Chondrocyte (in vitro differentiated cells): ENCODE measurements at places on chromosomes 16 and 17. TPM values are rescaled to one million over a fixed set of nuclear protein-coding genes. Genes with fewer than 3 reads are reported as not detected.

Gene PGAP6
- total RNA-seq, result 49.5 to 61.2 TPM (median 59.7 TPM) in 3 replicates

Gene HLF
- 0.18 to 0.47 TPM (median 0.27 TPM) in 3 replicates for total RNA-seq

DNA sequence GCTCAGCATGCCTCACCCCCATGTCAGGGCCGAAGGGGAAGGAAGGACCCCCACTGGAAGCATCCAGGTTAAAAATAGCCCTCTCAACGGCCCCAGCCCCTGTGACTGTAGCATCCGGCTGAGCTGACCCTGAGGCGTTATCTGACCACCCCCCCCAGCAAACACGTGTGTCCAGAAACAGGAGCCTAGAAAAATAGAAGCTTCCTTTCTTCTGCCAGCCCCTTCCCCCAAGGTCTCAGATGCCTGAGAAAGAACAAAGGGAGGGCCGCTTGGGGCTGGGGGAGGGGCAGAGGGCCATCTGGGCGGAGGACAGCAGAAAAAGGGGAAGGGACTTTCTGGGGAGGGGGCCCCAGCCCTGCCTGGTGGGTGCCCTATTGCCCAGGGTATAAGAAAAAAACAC lies 55.8 kb downstream of the ACTG1 start:
- DNase-seq, result no peak

- no peak for DNase-seq
These were observed 13.0 kb upstream of the SPNS3 start for GRCh38 chr17:4420692-4421131.

Gene HSD17B2
- total RNA-seq, result not detected in 3 replicates

DNA sequence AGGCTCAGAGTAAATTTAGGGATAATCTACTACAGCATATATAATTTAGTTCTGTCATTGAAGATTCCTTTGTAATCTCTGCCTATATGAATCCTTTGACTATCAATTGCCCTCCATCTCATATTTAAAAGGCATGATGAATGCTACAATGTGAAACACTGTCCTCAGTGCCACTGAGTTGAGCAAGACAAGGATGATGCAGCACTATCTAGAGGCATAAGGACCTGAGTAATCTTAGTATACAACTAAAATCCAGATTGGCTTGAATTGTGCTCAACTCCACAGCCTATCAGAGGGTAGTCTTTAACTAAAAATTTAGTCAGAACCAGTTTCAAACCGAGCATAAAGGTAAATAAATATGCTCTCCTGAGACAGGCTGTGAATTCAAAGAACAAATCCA lies 11.6 kb upstream of the STRADA start:
- DNase-seq, result no peak

DNA sequence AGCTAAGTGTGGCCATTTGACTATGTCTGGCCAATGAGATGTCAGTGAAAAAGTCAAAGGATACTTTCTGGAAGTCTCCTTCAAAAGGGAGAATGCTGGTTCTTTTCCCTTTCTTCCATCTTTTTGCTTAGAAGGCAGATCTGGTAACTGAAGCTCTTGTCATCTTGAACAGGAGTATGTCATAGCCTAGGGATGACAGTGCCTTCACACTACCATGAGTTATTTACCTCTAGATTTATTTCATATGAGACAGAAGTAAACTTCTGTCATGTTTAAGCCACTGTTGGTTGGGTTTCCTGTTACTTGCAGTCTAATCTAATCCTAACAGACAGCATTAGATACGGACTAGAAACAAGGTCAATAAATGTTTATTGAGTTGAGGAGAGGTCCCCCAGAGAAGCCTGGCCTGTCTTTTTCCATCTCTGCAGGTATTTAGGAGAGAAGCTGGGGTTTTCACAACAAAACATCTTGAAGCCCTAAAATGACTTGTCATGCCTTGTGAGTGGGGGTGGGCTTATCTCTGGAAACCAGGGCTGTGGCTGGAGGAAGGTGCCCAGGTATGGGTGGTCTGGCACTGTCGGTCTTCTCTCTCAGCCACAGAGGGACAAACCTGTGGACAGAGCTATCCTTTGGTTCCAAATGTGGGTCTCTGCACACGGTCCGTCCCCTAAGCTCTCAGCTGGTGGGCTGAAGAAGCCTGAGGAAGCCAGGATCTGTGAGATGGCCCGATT lies 28.5 kb downstream of the TMEM98 start:
- no peak for DNase-seq

- no peak for DNase-seq
These were observed 294.1 kb downstream of the BCAS3 start for GRCh38 chr17:60971515-60972369.

- DNase-seq, result peak; percentile 86
These were observed 20.4 kb downstream of the CARHSP1 start for GRCh38 chr16:8848231-8848938.

Gene JPH3
- 1.1 to 1.9 TPM (median 1.2 TPM) in 3 replicates for total RNA-seq

Gene APOBR
- 0.07 TPM in 1 of 3 replicates, not detected in the others for total RNA-seq

GRCh38 chr17:47120521-47121095 lies 68.5 kb downstream of the CDC27 start:
- no peak for DNase-seq

DNA sequence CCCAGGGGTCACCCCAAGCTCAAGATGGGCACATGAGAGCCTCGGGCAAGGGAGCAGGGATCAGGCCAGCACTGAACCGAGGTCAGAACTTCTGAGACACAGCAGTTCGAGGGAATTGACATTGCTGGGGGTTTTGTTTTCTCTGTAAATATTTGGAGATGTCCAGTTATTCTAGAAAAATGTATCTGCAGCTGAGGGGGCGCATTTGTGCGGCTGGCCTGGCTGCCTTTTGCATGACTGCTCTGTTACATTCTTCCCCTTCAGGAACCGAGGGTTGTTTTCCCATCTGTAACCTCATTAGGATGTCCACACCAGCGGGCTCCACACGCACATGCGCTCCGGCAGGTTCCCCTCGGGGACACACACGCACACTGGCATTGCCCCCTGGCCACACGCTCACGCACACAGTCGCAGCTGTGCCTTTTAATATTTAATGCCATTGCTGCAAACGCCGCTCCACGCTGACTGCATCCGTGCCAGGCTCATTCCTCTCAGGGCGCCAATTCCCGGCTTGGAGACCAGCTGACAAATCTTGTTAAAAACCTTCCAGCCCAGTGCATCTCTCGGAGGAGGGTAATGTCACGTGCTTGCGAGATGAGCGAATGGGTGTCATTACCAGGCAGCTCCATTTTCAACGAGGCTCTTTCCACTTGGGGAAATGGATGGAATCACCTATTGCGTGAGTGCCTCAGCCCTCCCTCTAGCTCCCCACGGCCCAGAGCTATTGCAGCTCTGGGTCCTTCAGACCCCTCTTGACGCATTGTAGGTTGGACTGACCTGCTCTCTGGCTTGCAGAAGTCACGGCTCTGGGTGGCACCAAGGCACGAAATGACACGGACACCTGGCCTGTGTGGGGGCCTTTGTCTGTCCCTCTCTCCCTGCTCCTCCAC lies 13.1 kb downstream of the CCR7 start:
- peak; percentile 96 for DNase-seq

Gene STX4
- 43.4 to 54.1 TPM (median 48.0 TPM) in 3 replicates for total RNA-seq

Gene HAS3
- total RNA-seq, result 0.92 to 1.5 TPM (median 1.4 TPM) in 3 replicates

GRCh38 chr16:66850115-66850815 lies 6.1 kb downstream of the CA7 start:
- DNase-seq, result peak; percentile 72

Gene NPIPA2
- total RNA-seq, result 7.6 to 13.0 TPM (median 11.5 TPM) in 3 replicates

Gene MT4
- total RNA-seq, result not detected in 3 replicates

Gene SUMO2
- 307 to 347 TPM (median 312 TPM) in 3 replicates for total RNA-seq

Gene BANP
- 15.0 to 19.3 TPM (median 16.7 TPM) in 3 replicates for total RNA-seq

- no peak for DNase-seq
These were observed 148.7 kb downstream of the AIPL1 start for GRCh38 chr17:6286233-6286632.

DNA sequence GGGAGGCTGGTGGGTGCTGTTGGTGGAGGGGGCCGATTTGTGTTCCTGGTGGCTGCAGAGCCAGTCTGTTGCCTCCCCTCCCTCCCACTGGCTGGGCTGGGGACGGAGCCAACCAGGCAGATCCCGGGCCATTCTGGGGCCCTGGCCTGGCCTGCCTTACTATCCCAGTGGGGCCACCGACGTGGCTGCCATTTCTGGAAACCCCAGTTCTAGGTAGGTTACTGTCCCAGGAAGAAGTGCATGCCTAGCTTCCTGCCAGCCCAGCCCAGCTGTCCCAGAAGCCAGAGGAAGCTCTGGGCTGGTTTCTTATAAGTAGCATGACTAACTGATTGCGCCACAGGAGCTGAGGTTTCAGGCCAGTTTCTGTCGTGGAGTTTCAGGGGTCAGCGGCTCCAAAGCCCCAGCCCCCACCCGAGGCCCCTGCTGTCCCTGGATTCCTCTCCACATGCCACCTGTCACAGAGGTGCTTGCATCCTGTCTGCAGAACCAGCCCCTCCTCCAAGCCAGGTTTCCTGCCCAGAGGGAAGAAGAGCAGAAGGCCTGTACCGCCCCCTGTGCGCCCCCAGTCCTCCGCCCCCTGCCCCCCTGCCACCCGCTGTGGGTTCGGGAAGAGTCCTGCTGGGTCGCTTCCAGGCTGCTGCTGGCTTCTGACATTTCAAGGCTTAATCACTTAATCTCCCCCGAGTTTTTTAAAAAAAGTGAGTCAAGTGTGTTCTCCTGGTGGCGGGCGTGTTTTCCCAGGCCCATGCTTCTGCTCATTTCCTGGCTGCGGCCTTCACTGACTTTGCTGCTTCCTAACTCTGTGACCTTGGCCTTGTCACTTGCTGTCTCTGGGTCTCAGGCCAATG lies 13.2 kb downstream of the IL4R start:
- DNase-seq, result peak; percentile 79

Gene STXBP4
- total RNA-seq, result 8.7 to 18.6 TPM (median 11.9 TPM) in 3 replicates

- no peak for DNase-seq
These were observed 790 bp downstream of the CRHR1 start for GRCh38 chr17:45784741-45785479.

Gene PIEZO1
- 134 to 209 TPM (median 208 TPM) in 3 replicates for total RNA-seq

GRCh38 chr17:51604299-51605020 lies 344.1 kb downstream of the UTP18 start:
- DNase-seq, result no peak

- no peak for DNase-seq
These were observed 6.2 kb downstream of the TUFM start for GRCh38 chr16:28839899-28840298.

DNA sequence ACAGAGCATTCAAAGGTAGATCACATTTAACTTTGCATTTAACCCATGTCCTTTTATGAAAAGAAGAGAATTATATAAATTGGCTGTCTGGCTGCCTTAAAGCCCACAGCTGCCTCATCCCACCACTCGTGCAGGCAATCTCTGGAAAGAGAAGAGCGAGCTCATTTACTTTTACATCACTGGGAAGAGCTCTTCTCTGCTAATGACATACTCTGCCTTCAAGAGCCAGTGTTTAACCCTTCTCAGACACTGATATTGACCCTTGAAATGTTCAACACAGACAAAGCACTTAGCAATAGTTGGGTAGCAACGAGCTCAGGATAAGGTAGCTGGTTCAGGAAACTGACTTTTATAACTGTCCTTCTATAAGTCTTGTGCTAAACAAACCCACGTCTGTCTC lies 6.8 kb downstream of the KRT38 start:
- no peak for DNase-seq

DNA sequence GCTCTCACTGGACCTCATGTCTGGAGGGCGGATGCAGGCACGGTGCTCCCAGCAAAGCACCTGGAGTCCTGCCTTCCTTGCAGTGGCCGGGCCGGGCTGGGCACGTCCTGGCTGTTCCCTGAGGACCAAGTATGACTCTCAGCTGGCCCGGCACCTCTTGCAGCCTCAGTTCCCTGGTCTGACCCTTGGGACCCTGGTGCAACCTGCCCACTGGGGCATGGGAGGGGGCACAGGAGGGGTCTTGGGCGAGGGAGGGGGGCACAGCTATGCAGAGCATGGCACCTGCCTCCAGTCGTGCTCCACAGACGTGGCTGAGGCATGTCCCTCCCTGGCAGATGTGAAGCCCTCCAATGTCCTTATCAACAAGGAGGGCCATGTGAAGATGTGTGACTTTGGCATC lies 19.6 kb downstream of the MAP2K3 start:
- DNase-seq, result peak; percentile 97

GRCh38 chr16:85192238-85193114 lies 80.2 kb upstream of the CIBAR2 start:
- no peak for DNase-seq

DNA sequence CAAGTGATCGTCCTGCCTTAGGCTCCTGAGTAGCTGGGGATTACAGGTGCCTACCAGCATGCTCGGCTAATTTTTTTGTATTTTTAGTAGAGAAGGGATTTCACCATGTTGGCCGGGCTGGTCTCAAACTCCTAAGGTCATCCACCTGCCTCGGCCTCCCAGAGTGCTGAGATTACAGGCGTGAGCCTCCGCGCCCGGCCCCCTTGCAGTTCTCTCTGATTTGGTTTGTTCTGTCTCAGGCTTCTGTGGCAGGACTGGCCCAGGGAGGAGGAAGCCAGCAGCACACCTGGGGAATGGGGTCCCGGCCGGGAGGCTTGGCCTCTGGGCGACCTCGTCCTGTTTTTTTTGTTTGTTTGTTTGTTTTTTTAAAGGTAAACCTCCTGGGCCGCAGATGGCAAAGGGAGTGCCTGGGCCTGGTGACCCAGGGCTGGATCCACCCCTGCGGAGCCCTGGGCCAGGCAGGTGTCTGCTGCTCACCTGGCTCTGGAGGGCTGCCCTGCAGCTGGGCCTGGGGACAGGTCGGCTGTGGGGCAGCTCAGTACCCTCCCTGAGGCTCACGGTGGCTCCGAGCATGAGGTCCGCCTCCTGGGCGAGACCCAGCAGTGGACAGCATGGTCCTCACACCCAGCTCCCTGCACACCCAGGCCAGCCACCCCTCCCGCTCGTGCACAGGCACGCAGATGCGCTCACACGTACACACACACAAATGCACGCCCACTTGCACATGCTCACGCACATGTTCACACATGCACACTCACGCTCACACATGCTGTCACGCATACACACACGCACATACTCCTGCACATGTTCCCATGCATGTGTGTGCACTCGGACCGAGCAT lies 3.3 kb upstream of the NUDT16L1 start:
- DNase-seq, result peak; percentile 88

GRCh38 chr16:1949507-1949906 lies 5.0 kb downstream of the RPL3L start:
- DNase-seq, result no peak

Gene SDK2
- 15.8 to 38.5 TPM (median 16.2 TPM) in 3 replicates for total RNA-seq

DNA sequence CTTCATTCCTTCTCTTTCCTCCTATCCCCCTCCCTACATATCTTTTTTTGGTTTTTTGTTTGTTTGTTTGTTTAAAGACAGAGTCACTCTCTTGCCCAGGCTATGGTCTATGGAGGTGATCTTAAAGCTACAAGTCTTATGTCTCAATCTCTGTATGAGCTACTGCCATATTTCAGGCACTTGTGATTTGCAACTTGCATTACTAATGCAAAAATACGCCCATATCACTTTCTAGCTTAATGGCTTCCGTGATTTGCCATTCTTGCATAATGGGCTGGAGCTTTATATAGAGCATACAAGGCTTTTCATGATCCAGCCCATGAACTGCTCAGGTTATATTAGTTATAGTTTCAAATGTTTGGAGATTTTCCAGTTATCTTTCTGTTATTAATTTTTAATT lies 7.5 kb downstream of the CFAP97D1 start:
- DNase-seq, result no peak
